Amniotic stem cell (primary cell): ENCODE measurements at places on chromosomes 16 and 17.

- no peak for DNase-seq
Observed at GRCh38 chr16:19417640-19418039, at the start of gene TMC5. TMC5 (plus strand) TSS chr16:19417883; CDS start chr16:19440039, 22,156 bp downstream.

GRCh38 chr17:63398680-63399079 is 47.4 kb downstream of the CYB561 start:
- no peak for DNase-seq

GRCh38 chr17:30148376-30148775 is 31.8 kb downstream of the NSRP1 start:
- no peak for DNase-seq

- no peak for DNase-seq
Observed at GRCh38 chr17:82355770-82356427, 3.1 kb upstream of the TEX19 start.

GRCh38 chr16:87392821-87393679 is 914 bp downstream of the MAP1LC3B start:
- no peak for DNase-seq

GRCh38 chr16:20647736-20648135 is 49.7 kb downstream of the ACSM1 start:
- no peak for DNase-seq

DNA sequence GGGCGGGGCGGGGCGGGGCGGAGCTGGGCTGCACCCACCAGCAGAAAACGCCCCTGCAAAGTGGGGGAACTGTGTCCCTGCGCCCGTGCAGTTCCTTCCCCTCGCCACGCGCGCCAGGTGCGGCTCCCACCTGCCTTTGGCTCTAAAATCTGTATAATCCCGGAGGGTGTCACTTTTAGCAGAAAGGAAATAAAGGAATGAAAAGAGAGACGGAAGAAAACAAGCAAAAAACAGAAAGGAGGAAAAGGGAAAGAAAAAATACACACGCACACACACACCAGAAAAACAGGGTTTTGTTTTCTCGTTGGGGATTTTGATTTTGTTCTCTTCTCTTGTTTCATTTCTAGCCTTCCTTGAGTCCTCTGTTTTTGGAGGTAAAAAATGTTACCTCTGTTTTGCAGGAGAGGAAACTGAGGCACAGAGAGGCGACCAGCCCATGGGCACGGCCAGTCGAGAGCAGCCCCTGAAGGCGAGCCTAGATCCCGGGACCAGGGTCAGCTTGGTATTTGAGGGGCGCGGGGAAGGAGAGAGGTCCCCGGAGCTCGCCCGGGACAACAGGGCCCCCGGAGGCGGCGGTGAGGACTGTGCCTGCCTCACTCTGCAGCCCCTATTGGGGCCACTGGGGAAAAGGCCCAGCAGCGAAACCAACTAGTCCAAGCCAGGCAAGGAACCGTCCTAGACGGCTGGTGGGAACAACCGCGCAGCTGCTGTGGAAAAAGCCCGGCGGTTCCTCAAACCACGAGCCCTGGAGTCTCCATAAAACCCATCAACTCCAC is 594 bp upstream of the CARHSP1 start:
- no peak for DNase-seq

GRCh38 chr16:69724981-69725479 is 1.3 kb downstream of the NQO1 start:
- DNase-seq: no peak

DNA sequence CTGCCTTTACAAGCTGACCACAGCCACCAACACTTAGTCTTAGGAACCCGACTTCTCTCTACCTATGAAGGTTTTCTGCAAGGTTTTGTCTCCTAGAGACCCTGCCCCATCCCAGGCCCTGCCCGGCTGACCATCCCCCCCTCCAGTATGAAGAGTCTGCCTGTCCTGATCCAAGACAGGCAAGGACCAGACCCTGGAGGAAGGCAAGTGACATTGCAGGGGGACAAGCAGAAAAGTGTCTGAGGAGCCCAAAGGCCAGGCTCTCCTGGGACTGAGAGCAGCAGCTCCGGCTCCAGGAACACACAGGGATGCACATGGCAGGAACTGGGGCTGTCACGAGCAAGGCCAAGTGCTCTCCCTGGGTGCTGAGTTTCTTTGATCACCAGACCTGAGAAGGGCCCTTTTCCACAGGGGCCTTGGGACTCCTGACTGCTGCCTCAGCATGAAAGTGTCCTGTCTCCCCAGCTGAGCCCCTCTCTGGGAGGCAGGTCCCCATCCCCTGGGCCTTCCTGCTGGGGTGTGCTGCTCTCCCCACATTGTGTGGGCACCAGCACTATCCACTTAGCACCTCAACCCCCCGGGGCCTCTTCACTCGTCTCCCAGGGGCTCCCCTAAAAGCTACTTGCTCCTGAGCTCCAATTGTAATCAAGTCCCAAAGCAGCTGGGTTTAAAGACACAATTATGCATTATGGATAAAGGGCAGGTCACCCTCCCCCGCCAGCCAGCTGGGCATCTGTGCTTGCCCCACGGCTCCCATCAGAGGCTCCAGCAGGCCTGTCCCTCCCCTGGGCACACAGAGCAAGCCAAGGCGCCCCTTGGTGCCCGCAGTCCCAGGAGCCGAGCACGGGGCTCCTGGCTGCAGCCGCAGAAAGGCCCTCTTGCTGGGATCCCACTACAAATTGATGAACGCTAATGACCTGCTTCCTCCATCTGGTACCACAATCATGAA is 11.6 kb upstream of the CACNG4 start:
- no peak for DNase-seq

DNA sequence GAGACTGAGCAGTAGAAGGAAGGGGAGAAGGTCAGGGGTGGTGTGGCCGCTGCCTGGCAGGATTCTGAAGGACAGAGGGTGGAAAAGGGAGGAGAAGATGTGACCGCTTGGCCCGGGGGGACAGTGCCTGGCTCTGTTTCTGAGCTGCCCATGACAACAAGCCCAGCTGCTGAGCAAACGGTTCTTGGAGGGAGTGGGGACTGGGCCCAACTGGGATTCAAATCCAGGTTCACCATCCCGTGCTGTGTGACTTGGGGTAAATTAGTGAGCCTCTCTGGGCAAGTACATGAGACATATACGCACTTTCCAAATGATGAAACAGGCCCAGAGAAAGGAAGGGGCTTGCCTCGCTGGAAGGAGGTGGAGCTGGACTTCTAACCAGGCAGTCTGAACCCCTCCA is 23.3 kb downstream of the SEC14L5 start:
- DNase-seq: no peak

DNA sequence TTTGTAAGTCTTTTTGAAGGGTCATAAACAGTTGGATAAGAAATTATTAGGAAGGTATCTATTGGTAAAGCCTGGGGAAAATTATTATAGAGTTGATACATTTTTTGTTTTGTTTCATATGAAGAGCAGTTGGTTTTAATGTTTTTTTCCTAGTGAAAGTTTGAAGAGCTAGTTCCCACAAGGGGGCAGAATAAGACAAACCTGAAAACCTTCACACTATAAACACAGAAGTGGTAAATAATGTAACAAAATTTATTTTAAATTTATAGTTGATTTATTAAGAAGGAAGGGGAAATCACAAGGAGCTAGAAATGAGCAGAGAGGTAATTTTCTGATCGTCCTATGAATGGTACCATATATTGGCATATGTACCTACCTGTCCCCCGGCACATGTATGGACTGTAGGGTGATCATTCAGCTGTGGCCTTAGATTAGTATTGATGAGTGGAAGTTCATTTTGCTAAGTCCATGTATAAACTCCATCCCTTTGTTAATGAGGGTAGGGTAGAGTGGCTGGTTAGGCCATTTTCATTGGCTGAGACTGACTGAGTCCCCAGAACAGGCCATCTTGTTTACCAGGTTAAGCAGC is 116.3 kb downstream of the TANC2 start:
- DNase-seq: peak; percentile 3

DNA sequence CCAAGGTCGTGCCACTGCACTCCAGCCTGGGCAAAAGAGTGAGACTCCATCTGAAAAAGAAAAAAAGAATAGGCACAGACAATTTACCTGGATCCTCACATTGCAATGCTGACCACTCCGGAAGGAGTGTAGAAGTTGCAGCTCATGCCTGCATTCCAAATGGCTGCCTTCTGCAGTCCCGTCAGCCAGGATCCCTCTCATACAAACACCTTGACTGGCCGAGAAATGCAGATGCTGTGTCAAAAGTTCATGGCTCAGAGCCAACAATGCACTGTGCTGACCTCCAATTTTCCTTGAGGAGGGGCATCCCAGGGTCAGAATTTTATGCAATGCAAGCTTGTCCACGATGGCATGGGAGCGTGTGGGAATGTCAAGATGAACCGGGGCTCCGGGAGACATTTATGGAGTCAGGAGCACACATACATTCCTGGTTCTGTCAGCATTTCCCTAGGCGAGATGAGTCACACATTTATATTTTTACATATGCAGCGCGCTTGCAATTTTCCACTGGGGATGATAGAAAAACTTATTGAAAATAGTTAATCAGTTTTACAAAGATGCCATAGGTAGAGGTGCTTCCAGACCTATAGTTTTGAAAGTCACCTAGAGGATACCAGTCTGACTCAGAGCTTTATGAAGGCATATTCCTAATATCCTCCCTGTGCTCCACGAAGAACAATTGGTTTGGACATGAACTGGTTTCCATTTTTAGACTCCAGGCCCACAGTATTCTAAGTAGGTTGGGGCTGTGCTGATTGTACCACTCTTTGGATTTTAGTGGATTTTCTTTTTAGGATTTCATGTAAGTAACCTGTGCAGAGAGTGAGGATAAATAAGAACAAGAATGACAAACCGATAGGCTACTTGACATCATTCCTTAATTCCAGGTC is 614.6 kb downstream of the MAF start:
- DNase-seq: no peak
